ENCODE measurements at places on chromosomes 2 and 18.

DNA sequence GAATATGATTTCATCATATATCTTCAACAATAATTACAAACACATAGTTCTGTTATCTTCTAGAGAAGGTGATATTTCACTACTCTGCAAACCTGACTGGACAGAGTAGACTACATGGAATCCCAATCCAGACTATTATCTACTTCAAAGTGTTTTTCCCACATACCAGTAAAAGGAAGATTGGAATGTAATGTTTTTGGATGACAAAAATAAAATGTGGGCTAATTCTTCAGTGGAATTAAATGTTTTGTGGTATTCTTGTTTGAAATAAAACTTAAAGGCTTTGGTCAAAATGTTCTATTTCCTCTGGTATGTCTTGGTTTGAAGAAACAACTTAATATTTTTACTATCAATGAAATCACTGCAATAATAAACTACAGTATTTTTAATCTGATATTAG, 22.1 kb downstream of the COL5A2 start:
- DNase-seq, result no peak

GRCh38 chr18:26865557-26865956, at the start of gene AQP4:
Gene AQP4 (minus strand): TSS chr18:26865707. CDS start chr18:26865689, 18 bp downstream.
- DNase-seq, result no peak

DNA sequence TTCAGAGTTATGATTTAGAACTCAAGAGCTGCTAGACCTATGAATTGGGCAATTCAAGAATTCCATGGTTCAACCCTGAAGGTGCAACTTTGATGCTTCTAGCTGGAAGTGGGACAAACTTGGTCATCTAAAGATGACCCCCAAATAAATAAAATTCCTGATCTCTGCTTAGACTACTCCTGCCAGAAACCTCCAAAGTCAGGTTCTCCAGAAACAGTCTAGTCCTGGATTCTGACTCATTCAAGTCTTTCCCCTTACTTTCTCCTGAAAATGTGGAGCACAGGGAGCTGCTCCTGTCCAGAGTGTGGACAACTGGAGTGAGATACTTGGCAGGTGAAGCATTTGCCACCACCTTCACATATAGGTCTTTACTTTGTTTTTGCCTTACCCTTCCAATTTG, 557.7 kb upstream of the TNP1 start:
- DNase-seq, result no peak

DNA sequence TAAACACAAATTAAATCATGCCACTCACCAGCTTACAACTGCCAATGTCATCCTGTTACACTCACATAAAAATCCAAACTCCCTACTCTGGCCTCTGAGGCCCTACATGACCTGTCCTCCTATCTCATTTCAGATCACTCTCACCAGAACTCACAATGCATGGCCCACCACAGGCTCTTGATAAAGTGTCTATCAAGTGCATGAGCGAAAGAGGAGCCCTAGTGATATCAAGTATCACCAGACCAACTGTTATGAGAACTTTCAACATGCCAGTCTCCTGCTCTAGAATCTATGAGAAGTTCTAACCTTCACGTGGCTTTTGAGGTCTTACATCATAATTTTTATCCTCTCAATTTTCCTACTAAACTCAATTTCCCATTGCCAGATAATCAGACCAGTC, 76.4 kb upstream of the CD226 start:
- no peak for DNase-seq

- no peak for DNase-seq
These were observed 246.3 kb upstream of the MYT1L start for GRCh38 chr2:2577407-2577831.

DNA sequence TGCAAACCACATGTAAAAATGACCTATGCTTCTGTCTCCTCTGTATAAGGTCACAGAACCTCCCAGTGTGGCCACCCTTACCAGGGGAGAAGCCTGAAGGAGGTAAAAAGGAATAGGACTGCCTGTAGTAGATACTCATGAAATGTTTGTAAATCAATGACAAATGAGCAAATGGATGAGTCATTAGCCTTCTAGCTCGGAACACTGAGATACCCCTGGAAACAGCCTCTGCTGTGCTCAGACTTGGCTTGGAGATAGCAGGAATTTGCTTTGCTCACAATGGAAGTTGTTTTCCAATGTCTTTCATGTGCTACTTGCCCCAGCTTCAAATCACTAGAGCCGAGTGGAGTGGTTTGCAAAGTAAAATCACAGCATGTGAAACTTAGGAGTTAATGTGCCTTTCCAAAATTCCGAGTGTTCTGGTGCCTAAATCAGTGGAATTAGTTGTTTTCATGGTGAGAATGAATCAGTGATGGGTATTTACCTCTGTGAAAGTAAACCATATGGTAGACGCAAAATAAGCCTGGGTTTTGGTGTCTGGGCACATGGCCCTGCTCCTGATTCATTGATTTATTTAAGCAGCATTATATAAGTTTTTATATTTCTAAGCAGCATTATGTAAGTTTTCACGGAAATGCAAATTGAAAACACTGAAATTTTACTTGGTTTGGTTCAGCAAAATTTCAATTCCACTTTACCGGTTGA, 154.0 kb upstream of the MAP3K20 start:
- DNase-seq, result no peak
